ENCODE measurements at places on chromosomes 4 and X.

DNA sequence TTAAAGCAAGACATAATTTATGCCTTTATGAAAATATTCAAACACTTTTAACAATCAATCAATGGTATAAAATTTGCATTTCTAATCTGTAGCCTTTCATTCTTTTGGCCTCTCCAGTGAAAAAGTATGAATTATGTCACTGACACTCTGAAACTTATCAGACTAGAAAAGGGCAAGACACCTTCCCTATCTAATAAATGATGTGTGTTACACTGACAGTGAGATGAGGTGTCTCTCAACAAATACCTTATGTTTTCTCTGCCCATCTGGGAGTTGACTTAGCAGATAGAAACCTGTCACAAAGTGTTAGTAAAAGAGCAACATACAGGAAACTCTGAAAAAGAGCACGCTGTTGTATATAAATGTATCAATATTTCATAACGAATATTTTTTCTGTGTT lies 94.2 kb upstream of the TECRL start:
- DNase-seq: no peak

DNA sequence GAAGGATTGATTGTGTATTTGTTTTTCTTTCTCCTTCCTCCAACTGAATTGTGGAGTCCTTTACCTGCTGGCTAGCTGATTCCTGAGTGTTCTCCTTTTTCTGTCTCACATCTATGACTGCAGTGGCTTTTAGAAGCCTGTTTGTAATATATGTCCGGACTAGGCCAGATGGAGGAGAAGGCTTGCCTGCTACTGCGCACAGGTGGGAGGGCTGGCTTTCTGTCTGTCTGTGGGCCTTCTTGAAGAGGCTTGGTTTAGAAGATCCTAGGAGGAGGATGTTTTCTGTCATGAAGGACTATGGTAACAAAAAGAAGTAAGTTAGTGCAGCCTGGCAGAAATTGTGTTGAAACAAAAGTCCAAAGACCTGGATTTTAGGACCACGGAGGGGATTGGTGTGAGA lies 8.5 kb downstream of the PPP1R3F start:
- DNase-seq: no peak

- DNase-seq: no peak
Observed at GRCh38 chrX:122269243-122269781, 914.8 kb upstream of the GRIA3 start.

DNA sequence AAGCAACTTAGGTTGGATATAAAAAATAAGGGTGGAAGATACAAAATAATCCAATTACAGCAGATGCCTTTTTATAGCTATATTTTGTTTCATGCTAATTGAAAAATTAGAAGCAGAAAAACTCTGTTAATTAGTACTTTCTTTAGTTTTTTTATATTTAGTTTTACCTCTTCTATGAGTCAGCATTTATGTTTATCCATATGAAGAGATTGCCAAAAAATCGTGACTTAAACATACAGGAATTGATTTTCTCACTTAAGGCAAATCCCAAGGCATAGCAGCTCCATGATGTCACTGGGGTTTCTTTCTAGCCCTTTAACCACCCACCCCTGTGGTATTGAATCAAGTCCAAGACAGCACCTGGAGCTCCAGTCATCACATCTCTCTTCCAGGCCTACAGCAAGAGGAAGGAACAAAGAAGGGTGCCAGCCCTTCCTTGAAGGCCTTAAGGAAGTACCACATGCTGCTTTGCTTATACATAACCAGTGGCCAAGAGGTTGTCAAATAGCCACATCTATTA lies 365.8 kb upstream of the TENM3 start:
- DNase-seq: no peak

DNA sequence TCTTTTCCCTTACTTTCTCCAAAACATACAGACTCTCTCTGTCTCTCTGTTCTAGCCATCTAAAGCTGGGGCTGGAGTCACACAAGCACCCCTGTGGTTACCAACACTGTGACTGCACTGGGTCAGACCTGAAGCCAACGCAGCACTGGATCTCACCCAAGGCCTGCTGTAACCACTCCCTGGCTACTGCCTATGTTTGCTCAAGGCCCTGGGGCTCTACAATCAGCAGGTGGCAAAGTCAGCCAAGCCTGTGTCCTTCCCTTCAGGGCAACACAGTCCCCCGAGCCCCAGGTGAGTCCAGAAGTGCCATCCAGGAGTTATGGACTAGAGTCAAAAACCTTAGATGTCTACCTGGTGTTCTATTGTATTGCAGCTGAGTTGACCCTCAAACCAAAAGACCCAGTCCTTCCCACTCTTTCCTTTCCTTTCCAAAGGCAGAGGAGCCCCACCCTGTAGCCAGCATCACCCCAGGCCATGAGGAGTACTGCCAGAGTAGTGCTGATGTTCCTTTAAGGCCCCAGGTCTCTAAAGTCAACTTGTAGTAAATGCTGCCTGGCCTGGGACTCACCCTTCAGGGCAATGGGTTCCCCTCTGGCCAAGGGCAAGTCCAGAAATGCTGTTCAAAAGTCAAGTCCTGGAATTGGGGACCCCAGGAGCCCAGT lies 58.8 kb upstream of the RAP2C start:
- DNase-seq: no peak

DNA sequence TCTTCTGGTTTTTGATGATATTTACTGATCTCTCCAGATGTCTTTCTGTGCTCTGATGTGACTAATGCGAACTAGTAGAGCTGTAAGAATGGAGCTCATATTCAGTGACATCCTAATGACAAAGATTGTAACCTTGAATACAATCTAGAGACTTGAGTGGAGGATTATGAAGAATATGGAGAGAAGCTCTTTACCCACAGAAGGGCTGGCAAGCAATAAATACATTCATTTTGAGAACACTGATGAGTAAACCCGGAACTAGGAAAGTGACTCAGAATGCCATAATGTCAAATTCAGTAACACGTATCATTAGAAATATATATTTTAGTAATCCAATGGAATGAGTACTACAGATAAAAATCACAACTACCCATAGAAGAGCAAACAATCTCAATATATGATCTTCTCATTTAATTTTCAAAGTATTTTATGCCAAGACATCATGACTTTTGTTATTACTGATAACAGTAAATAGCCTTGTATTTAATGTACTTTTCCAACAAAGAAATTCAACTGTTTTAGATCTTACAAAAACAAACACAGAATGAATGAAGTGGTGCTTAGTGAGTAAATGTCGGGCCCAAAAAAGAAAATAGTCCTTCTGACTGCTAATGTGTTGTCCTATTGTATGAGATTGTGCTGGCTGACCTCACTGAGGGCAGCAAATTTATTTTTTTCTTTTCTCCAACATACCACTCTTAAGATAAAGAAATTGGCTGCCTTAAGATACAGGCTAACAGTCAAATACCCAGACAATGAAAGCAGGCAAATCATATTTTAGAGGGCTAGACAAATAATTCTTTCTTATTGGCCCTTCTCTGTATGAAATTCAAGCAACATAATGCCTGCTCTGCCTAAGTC lies 49.2 kb upstream of the HDAC8 start:
- peak; percentile 5 for DNase-seq

DNA sequence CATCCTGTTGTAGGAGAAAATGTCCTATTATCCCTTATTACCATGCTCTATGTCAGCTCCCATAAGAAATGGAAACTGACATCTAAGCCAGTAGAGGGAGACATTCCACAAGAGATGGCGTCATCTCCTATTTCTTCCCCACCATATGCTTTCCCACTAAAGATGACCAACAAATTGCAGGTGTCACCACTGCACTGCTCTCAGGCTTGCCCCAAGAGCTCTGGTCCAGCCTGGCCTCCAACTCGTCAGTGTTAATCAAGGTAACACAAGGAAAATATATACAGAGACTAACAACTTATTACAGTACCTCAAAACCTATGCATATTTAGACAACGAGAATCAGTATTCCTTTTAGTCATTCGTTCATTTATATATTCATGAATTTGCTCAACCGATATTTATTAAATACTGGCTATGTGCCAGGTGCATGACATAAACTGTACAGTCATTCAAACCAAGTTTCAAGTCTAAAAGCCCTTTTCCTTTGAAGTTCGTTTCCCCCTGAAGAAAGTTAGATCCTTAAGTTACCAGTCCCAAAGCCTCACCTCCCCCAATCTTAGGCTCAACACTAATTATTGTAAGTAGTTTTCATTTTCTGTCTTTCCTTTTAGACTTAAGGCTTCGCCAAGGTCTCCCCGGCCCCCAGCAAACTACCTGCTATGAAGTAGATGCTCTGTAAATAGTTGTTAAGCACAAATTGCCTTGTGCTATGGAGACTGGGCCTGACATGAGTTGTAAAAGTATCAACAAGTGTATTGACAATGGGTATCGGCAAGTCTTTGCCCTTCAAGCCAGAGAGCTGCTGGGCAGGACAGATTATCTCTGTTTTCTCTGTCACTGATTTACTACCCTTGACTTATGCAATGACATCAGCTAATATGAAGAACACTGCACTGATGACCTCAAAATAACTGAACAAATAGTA lies 3.1 kb upstream of the FGB start:
- peak; percentile 6 for DNase-seq

DNA sequence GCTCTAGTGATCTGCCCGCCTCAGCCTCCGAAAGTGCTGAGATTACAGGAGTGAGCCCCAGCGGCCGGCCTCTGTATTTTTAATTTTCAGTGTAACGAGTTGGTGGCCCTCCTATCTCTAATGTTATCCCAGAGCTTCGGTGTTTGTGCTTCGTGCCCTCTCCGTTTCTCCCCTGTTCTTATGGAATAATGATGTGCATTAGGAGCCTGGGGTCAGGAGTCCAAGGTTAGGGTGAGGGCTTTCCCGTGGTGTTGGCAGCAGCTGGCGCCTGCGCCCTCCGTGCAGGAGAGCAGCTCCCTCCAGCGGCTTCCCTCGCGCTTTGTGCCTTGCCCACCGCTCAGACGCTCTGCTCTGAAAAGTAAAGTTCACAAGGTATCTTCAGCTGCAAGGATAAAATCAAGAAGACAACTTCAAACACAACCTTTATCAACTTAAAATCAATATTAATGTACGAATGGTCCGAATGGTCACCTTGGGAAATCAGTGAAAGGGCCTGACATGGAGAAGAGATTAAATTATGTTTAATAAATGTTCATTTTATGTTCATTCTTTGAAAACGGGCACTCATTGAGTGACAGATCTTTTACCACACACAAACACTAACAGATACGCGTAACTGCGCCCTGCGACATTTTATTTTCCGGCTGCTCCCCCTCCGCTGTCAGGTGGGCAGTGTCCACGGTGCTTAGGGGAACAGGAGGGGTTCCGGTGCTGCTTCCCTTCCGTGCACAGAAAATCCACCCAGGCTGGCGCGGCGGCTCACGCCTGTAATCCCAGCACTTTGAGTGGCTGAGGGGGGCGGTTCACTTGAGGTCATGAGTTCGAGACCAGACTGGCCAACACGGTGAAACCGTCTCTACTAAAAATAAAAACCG lies 62.4 kb downstream of the TRAPPC11 start:
- peak; percentile 68 for DNase-seq

- DNase-seq: no peak
Observed at GRCh38 chr4:14294611-14295010, 667.1 kb upstream of the BOD1L1 start.

- no peak for DNase-seq
Observed at GRCh38 chrX:152819266-152819665, 11.3 kb downstream of the CETN2 start.

DNA sequence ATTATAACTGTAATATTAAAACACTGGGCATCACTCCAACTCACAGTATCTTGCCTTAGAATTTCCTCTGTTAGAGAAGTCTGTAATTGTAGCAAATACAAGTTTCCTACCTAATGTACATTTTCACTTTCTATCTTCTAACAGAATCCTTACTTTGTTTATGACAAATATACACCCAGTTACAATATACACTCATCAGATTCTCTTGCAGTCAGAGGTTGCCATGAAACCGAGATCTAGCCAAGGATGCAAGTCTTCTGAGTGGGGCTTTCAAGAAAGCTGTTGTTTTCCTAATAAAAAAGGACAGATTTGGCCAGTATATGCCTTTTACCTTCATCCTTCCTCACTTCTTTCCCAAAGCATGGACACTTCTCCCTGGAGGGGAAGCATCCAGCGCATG lies 228.9 kb downstream of the SCFD2 start:
- no peak for DNase-seq

DNA sequence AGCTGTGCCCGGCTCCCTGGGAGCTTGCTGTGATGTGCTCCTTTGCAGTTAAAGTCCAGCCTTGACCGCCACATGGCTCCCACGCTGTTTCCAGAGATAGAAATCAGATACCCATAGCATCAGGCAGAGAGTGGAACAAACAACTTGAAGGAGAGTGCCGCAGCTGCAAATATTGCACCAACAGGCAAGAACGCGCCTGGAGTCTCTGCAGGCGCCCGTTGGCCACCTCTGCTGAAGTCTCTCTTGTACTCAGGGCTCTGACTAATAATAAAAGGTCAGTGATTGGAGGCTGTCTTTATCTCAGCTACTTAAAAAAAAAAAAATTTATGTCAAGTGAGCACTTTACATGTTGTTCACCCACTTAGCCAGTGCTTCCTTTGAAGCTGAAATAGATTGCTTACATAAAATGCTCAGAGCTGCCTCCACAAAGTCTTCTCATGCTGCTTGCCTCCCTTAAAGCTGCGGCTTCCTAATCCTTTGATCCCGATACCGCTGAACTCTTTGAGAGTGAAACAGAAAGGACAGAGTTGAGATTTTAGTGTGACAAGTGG lies 30.9 kb upstream of the TENM3 start:
- DNase-seq: no peak

DNA sequence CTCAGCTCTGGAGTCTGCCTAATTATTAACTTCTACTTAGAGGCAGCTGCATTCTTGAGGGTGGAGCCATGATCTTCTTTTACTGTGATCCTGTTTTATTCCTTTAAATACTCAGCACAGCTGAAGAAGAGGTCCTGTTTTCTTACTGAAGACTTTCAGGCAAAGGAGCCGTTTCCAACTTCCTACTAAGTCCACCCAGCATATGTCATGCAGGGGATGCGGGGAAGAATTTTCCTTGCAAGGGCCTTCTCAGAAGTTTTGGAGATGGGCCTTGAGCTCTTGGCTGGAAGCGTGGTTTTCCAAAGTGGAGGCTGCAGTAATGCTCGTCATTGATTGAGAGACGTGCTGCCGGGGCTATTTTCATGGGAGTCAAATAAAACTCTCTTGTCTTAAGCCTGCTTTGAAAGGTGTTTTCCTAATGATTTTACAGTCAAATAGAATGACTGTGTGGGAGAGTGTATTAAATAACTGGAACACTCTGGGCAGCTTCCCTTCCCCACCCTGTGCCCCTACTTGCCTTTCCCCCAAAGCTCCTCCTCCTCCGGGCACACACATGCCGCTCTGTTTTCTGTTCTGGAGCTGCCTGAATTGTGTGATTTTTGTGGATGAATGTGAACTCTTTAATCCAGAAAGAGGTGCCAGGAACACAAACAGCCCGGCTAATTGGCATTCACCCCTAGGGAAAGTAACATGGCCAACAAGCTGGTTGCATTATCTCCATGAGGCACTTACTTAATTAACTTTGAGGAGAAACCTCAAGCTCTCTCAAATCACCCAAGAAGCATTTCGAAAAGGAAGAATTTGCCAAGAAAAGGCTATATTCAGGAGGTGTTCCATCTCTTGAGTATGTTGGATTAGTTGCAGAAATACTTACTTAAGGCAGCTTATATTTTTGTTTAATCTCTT lies 28.1 kb downstream of the FGF2 start:
- no peak for DNase-seq

- DNase-seq: no peak
Observed at GRCh38 chr4:101238706-101239105, 108.6 kb downstream of the PPP3CA start.
